ENCODE measurements at places on chromosomes 2 and 18.

DNA sequence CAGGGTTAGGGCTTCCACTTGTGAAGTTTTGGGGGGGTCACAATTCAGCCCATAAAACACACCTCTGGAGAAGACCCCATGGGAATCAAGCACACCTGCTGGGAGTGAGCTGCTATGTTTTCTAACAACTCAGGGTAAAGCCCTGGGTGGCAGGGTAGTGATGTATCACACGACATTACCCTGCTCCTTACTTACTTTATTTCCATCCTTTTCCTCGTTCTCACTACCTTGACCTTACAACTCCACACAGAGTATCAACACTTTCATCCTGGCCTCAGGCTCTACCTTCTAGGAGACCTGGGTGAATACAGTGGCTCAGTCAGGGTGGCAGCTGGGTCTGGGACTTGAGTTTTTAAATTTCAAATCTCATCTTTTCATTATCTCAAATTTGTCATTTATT lies 290.3 kb downstream of the CYRIA start:
- no peak for DNase-seq

DNA sequence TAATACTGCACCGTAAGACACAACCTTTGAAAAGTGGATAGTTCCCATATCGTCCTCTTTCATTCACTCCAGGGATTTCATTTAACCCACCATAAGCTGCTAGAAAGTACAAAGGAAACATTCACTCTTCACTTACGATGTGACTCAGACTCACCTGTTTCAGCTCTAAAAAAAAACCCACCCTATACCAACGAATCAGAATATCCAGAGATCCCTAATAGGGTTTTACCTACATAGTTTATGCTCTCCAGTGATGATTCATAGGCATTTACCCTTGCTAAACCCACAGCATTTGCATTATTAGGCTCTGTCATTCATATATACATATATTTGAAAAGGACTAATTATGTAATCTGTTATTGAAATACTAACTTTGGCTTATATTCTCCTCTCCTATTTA lies 60.2 kb downstream of the PRPF40A start:
- DNase-seq, result no peak

DNA sequence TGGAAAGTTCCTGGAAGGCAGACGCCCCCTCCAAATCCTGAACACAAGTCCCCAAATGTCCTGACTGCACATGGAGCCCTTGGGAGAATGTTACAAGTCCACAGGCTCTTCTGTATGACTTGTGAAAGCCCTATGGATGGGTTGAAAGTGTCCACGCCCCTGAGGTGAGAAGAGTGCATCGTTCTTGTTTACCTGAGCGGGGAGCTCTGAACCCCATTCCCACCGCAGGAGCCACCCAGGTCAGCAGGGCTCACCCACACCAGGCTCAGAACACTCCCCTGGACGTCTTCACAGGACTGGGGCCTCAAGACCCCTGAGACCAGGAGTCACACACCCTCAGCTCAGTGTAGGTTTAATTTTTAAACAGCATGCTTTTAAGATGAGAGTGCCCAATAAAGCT lies 84.2 kb upstream of the TMEM18 start:
- no peak for DNase-seq

GRCh38 chr2:10467401-10467800 lies 19.3 kb upstream of the ODC1 start:
- no peak for DNase-seq

GRCh38 chr2:168658706-168659105 lies 143.7 kb upstream of the NOSTRIN start:
- DNase-seq, result no peak

- no peak for DNase-seq
These were observed 216.7 kb downstream of the CTNNA2 start for GRCh38 chr2:79729532-79729931.

DNA sequence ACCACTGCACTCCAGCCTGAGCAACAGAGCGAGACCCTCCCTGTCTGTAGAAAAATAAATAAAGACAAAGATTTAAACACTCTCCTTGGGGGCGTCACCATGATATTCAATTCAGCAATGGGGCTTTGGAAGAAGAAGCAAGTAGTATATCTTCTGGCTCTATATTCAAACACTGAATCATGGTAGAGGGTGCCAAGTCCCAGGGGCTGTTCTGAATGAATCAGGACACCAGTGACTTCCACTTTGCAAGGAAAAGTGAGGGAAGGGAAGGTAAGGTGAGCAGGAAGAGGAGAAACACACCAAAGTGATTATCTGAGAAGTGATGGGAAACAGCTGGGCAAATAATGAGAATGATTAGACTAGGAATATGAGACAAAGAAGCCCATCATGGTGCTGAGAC lies 80.5 kb downstream of the AAK1 start:
- DNase-seq, result no peak

Measured in right kidney (tissue), 9 donors.